ENCODE measurements at places on chromosomes 13 and 19. TPM values are rescaled to one million over a fixed set of nuclear protein-coding genes. Genes with fewer than 3 reads are reported as not detected.

- DNase-seq: no peak
Observed at GRCh38 chr13:113990321-113990837, 16.5 kb upstream of the C13orf46 start.

GRCh38 chr13:45021250-45021649, 31.9 kb downstream of the GPALPP1 start:
- no peak for DNase-seq

GRCh38 chr19:47086280-47086679, 27.3 kb downstream of the ZC3H4 start:
- no peak for DNase-seq

DNA sequence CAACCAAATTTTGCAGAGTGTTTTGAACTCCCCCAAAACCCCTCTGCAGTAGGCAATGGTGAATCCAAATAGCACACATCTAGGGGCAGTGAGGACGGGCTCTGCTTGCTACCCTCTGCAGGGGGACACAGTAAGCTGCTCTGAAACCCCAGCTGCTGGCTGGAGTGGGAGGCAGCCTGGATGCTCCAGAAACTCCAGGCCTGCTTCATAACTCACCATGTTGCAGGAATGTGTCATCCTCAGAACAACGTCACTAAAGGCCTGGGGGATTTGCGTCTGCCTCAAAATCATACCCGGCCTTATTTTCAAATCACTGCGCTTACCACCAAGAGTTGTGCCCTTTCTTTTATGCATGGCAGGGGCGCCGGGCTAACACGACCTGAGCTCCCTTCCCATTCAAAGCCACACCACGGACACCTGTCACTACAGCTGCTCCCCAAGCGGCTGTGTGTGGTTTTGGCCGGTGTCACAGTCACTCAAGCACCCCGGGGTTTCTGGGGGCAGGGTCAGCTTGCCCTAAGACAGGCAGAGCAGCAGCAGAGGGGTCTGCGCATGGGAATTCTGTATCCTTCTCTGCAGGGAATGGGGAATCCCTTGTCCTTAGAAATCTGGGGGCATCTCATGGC, 93.9 kb downstream of the TSHZ3 start:
- no peak for DNase-seq

- DNase-seq: peak; percentile 85
Observed at GRCh38 chr19:7515645-7516151, at the start of gene ZNF358. ZNF358 (plus strand) TSS chr19:7516103; CDS start chr19:7519243, 3,140 bp downstream.

DNA sequence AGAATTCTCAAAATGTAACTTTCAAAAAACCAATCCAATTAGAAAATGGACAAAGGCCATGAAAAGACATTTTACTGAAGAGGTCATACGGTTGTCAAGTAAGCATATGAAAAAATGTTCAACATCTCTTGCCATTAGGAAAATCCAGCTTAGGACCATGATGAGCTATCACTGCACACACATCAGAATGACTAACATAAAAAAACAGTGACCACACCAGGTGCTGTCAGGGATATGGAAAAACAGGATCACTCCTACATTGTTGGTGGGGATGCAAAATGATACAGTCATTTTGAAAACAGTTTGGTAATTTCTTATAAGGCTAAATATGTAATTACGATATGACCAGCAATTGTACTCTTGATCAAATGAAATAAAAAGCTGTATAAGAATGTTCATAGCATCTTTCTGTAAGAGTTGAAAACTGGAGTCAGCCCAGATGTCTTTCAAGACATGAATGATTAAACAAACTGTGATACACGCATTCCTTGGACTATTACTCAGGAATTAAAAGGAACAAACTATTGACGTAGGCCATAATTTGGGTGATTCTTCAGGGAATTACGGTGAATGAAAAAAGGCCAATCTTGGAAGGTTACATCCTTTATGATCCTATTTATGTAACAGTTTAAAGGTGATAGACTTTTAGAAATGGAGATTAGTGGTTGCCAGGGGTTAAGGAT, 26.9 kb upstream of the RCBTB2 start:
- no peak for DNase-seq

GRCh38 chr13:19862481-19863313, 752 bp downstream of the ZMYM5 start:
- DNase-seq: peak; percentile 12

DNA sequence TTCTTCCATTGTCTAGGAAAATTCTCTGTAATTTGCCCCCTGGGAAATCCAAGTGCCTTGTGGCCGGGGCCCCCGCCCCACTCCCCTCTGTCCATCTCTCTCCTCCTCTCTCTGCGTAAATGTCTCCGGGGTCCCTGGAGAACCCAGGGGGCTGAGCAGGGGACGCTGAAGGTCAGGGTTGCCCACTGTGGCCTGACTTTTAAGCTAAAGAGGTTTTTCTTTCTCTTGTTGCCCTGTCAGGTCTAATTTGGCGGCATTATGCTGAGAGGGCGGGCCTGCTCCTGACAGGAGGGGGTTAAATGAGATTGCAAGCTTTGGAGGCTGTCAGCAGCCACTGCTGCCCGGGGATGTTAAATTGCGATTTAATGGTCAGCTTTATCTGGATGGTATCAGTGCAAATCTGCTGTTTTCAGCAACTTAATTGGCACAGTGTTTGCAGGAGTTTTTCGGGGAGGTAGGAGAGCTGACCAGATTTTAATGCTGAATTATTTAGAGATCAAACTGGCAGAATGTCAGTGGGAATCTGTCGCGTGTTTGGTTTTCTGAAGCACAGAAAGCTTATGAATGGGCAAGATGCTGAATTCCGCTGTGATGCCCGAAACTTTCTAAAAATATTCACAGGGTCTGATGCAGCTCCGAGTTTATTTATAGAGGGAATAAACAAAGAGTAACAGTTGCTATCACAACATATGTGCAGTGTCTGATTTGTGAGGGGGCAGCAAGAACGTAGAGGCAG, 93.2 kb upstream of the SOX1 start:
- DNase-seq: no peak

GRCh38 chr19:6987850-6988249, 33.4 kb downstream of the MBD3L2B start:
- no peak for DNase-seq

- DNase-seq: no peak
Observed at GRCh38 chr13:71516521-71516920, 350.5 kb downstream of the DACH1 start.

DNA sequence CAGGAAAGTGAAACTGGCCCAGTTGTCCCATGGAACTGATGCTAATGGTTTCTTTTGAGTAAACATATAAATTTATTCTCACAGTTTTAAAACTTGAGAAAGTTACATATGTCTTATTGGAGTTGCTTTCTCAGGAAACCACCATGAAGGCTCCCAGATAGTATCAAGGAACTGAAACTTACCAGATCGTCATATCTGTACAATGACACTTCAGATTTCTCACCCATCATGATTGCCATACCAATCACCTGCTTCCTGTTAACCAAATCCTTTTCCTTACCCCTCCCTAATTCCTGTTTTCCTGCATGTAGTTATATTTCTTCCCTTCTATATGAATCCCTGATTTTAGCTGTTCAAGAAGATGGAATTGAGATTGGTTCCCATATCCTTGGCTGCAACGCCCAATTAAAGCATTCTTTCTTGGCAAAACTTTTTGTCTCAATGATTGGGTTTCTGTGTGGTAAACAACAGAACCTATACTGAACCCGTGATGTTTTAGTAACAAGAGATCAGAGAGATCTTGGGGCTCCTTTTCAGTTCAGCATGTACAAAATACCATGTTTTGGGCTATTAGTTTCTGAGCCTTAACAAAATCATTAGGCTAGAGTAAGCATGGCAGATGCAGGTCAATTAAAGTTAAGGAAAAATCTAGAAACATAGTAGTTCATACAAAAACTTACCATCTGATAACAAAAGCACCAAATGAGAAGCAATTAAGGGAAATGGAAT, 781.3 kb upstream of the MIR17HG start:
- DNase-seq: no peak

GRCh38 chr13:42967660-42968059, 24.4 kb downstream of the EPSTI1 start:
- no peak for DNase-seq

- no peak for DNase-seq
Observed at GRCh38 chr19:37537391-37537947, 30.7 kb downstream of the ZNF793 start.

GRCh38 chr13:29532821-29533220, 62.7 kb downstream of the SLC7A1 start:
- no peak for DNase-seq

DNA sequence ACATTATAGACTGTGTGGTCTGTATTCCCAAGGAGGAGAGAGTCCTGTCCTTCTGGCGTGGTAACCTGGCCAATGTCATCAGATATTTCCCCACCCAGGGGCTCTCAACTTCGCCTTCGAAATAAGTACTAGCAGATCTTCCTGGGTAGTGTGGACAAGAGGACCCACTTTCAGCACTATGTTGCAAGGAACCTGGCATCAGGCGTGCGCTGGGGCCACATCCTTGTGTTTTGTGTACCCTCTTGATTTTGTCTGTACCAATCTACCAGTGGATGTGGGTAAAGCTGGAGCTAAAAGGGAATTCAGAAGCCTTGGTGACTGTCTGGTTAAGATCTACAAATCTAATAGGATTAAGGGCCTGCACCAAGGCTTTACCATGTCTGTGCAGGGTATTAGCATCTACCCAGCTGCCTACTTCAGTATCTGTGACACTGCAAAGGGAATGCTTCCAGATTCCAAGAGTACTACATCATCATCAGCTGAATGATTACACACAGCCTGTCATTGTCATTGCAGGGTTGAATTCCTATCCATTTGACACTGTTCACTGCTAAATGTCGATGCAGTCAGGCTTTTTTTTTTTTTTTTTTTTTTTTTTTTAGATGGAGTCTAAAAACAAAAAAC, 148.0 kb downstream of the PRR20E start:
- DNase-seq: no peak

DNA sequence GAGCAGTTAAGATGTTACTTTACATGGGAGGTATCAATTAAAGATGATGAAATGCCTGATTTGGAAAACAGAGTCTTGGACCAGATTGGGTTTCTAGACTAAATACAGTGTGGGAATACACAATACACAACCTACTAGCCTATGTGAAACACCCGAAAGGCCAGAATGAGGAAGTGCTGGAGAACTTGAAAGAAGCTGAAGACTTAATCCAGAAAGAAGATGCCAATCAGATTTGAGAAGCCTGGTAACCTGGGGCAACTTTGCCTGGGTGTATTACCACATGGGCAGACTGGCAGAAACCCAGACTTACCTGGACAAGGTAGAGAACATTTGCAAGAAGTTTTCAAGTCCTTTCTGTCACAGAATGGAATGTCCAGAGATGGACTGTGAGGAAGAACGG, 43.2 kb downstream of the N4BP2L1 start:
- DNase-seq: no peak

DNA sequence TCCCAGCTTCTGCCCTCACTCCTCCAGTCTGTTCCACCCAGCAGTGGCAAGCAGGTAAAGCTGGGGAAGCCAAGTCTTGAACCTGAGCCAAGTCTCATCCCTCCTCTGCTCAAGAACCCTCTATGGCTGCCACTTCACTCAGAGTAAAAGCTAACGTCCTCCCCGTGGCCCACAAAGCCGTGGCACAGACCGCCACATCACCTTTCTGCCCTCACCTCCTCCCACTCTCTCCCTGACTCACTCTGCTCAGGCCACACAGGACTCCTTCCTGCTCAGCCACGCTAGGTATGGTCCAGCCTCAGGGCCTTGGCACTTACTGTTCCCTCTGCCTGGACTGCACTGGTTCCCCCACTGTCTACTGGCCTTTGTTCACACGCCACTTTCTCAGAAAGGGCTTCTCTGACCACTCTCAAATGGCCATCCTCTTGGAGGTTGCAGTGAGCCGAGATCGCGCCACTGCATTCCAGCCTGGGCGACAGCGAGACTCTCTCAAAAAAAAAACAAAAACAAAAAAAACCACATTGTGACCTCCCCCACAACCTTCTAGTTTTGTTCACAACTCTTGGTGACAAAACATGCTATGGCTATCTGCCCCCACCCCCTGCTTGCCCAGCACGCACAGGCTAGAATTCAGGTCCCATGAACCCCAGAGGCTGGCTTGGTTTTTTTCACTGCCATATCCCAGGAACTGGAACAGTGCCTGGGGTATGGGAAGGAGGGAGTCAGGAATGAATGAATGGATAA, 15.8 kb downstream of the NDUFB7 start:
- DNase-seq: no peak

- DNase-seq: no peak
Observed at GRCh38 chr13:82571653-82572052, 1310.6 kb downstream of the SLITRK1 start.

DNA sequence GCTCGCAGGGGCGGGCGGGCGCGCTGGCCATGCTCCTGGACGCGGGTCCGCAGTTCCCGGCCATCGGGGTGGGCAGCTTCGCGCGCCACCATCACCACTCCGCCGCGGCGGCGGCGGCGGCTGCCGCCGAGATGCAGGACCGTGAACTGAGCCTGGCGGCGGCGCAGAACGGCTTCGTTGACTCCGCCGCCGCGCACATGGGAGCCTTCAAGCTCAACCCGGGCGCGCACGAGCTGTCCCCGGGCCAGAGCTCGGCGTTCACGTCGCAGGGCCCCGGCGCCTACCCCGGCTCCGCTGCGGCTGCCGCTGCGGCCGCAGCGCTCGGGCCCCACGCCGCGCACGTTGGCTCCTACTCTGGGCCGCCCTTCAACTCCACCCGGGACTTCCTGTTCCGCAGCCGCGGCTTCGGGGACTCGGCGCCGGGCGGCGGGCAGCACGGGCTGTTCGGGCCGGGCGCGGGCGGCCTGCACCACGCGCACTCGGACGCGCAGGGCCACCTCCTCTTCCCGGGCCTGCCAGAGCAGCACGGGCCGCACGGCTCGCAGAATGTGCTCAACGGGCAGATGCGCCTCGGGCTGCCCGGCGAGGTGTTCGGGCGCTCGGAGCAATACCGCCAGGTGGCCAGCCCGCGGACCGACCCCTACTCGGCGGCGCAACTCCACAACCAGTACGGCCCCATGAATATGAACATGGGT, 599 bp downstream of the ZIC2 start:
- DNase-seq: no peak

- DNase-seq: no peak
Observed at GRCh38 chr13:108795841-108796240, 166.4 kb downstream of the MYO16 start.

DNA sequence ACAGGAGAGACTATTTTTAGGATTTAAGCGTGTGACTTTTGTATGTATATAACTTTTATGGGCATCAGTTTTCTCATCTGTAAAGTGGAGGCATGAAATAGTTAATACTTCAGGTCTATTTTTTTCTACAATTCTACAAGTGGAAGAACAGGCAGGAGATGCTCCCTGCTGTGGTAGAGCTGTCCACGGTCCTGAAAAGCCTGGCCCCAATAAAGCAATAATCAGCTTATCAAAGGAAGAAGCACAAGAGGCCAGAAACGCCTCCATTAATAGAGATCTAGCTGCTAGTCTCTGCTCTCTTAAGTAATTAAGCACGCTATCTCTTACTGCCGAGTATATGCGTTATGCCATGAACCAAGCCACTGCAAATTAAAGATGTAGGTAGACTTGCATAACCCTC, 28.0 kb upstream of the WASF3 start:
- no peak for DNase-seq

GRCh38 chr13:59532405-59532804, 631.3 kb downstream of the DIAPH3 start:
- no peak for DNase-seq

Gene TSHZ3
- 2.8 TPM for total RNA-seq

Gene PSG7
- not detected for total RNA-seq

Gene LGI4
- 2.5 TPM for total RNA-seq

Gene MYPOP
- total RNA-seq: 4.2 TPM

Gene CEACAM3
- not detected for total RNA-seq

Gene SMIM44
- not detected for total RNA-seq

Data from pancreas (tissue), 10 donors.